Cardiac septum (tissue), 1 donor: ENCODE measurements at places on chromosomes 3 and 15. TPM values are rescaled to one million over a fixed set of nuclear protein-coding genes. Genes with fewer than 3 reads are reported as not detected.

- no peak for DNase-seq
Observed at GRCh38 chr3:156735471-156735870, 61.1 kb downstream of the TIPARP start.

CNTN4 gene
- 2.8 TPM for total RNA-seq

DNA sequence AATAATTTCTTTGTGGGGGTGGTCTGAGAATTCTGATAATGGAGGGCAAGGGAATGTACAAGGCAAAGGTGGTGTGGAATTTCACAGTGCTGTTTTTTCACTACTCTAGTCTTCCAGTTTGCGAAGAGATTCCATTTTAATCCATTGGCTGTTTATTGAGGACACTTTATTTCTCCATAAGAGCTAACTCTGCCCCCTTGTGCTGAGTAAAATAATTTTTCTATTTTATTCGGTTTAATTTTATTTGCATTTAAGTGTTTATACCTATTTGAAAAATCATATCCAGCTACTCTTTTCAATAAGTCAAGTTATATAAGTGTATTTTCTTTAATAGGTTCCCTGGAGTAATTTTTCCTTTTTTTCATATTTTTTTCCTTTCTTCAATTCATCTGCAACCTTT lies 840.1 kb downstream of the TUSC7 start:
- no peak for DNase-seq

- no peak for DNase-seq
Observed at GRCh38 chr3:180062771-180063170, 26.0 kb upstream of the PEX5L start.

IL5RA gene
- 0.40 TPM for total RNA-seq

FAIM gene
- 3.5 TPM for total RNA-seq

DNA sequence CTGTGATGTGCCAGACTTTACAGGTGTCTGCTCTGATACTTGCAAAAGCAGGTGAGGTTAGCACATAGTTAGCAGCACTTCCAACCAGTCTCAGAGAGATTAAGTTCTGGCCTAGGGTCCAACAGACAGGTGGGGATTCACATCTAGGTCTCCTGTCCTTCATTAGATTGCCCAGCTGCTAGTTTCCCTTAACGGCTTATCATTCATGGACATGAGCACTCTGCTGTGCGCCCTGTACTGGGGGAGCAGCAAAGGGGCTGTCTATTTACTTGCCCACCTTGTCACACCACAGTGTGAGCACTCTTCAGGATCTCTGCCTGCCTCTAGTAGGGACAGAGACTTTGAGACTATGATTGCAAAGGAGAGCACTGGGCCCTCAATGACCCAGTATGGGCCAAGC lies 8.7 kb downstream of the SPSB4 start:
- no peak for DNase-seq

SPTSSB gene
- 0.51 TPM for total RNA-seq

GRCh38 chr3:56157693-56158362 lies 310.4 kb downstream of the ERC2 start:
- DNase-seq: no peak

DNA sequence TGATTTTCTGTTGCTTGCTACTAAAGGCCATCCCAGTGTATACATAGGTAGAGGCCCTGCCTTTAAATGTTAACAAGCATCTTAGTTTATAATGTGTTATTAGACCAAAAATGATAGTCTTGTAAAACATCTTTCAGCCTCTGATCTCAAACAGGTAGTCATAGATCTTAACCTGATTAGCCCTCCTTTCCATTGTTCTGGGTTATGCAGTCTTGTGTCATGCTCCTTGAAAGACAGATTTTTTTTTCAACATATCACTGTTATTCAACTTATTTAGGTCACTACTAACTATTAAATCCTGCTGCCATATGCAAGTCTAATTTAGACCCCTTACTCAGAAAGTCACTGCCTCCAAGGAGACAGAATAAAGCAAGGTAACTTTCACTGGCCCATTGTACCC lies 19.1 kb upstream of the CLDN16 start:
- no peak for DNase-seq

MYH15 gene
- total RNA-seq: 0.54 TPM

GRCh38 chr15:70094690-70095311 lies 2.9 kb downstream of the TLE3 start:
- no peak for DNase-seq

- no peak for DNase-seq
Observed at GRCh38 chr3:66473692-66474091, 27.1 kb downstream of the LRIG1 start.

ABTB1 gene
- total RNA-seq: 25.5 TPM

- DNase-seq: no peak
Observed at GRCh38 chr3:154953538-154953937, 126.6 kb upstream of the MME start.

DNA sequence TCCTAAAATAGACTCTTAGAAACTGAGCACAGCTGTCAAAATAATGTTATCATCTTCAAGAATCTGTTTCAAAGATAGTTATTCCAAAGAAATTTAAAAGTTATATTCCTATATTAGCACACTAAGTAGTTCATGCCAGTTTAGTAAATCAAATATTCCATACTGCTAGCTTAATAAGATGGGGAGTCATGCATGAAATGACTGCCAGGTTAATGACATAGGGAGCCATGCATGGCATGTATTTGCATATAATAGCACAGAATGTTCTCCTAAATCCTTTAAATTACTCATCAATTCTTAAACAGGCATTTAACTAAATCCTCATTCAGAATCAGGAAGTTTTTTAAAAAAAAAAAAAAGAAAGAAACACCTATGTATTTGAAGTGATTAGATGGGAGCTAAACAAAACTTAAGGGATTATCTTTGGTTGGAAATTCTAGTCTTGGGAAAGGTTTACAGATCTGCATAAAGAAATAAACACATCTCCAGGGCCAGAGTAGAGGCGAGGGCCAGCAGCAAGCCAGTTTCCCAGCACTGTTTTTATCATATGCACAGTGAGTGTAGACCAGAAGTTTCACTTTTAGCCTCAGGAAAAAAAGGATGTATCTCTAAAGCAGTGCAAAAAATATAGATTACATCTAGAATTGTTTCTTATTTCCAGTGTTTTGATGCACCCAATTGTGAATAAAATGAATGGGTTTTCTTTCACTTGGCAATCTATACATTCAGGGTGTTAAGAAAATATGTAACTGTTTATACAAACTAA lies 366.4 kb upstream of the AGTR1 start:
- no peak for DNase-seq

DNA sequence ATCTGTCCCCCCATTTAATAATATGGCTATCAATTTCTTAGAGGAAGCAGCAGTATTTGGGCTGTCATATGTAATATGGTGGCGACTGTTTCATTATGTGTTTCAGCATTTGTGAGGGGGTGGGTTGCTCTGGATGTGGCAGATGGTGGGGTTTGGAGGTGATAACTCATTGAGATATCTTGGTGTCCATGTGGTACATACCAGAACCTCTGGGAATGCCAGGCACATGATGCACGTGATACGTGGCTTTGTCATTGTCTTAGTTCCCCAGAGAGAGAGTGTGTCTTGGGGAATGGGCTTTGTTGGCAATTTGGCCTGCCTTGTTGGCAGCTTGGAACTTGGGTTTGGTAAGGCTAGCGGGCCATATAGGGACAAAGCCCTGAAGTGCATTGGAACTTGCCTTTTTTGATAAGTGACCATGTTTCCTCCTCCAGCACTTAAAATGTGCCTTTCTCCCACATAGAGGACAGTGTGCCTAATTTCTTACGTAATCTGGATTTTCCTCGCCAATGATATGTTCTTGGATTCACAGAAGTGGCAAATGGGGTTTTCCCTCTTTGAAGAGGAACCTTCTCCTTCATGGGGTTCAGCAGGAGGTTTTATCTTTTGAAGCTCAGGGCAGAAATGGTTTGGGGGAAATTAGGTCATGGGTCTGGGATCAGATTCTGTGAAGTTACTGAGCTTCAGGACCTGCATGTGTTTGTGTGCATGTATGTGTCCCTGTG lies 79.5 kb downstream of the DNASE1L3 start:
- no peak for DNase-seq

TMEM207 gene
- total RNA-seq: not detected

GRCh38 chr3:85483986-85484385 lies 525.2 kb downstream of the CADM2 start:
- no peak for DNase-seq

GRCh38 chr15:93983526-93983925 lies 247.8 kb upstream of the MCTP2 start:
- no peak for DNase-seq

LMLN gene
- 10.1 TPM for total RNA-seq

LRRC49 gene
- total RNA-seq: 83.2 TPM

- DNase-seq: no peak
Observed at GRCh38 chr15:81097890-81098280, 36.2 kb upstream of the CFAP161 start.

LRIG1 gene
- 77.1 TPM for total RNA-seq

- no peak for DNase-seq
Observed at GRCh38 chr15:99172989-99173388, 68.1 kb downstream of the SYNM start.

DNA sequence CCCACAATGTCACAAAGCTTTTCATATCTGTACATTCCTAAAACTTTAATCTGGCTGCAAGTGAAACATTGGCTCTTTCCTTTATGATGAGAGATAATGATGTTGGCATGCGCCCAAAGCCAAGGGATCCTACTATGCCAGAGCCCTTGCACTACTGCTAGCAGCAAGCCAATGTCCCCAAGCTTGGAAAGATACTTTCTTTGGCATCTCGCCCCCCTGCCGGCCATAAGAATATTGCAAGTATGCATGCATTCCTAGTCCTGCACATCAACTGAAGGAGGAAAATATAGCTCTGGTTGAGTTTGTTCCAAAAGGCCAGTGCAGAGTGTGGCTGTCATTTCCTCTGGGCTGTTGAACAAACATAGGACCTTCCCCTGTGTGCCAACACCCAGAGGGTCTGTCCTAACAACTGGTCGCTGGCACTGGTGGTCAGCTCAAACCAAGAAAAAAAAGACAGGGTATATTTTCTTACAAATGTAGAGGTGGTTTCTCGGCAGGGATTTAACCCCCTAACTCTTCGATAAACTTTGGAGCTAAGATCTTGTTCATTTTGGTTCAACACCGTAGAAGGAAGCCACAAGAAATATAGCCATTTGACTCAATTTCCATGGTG lies 120.9 kb upstream of the ZBED2 start:
- no peak for DNase-seq

GRCh38 chr3:126052196-126053058 lies 31.5 kb downstream of the SLC41A3 start:
- DNase-seq: no peak

DNA sequence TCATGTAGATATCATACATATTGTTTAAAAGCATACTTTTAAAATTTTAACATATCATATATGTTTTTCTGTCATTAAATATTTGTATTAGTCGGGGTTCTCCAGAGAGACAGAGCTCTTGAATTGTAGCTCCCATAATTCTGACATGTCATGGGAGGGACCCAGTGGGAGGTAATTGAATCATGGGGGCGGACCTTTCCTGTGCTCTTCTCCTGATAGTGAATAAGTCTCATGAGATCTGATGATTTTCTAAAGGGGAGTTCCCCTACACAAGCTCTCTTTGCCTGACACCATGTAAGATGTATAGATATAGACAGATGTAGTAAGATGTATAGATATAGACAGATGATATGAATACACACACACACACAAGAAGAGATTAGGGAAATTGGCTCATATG lies 161.2 kb upstream of the ABI3BP start:
- DNase-seq: no peak

GRCh38 chr15:58396181-58396580 lies 35.6 kb upstream of the LIPC start:
- DNase-seq: no peak

CALML4 gene
- 1.6 TPM for total RNA-seq

GRCh38 chr15:48915861-48916260 lies 37.9 kb downstream of the EID1 start:
- no peak for DNase-seq

DNA sequence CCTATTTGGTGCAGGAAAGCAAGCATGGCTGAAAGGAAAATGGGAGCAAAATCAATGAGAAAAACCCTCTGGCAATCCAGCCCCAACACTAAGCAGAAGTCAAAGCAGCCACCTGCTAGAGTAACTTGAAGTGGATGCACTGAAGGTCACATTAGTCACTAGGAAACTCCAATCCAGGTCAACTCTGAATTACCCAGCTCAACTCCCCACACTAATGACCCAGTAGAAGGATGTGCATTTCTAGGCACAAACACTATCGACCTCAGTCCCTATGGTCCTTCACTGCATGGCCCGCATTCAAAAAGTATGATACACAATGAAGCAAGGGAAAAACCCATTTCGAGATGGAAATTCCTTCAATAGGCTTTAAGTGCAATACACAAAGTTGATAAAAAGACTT lies 80.6 kb downstream of the RAD18 start:
- no peak for DNase-seq

GPR27 gene
- 8.3 TPM for total RNA-seq

TERC gene
- total RNA-seq: 0.86 TPM

DNA sequence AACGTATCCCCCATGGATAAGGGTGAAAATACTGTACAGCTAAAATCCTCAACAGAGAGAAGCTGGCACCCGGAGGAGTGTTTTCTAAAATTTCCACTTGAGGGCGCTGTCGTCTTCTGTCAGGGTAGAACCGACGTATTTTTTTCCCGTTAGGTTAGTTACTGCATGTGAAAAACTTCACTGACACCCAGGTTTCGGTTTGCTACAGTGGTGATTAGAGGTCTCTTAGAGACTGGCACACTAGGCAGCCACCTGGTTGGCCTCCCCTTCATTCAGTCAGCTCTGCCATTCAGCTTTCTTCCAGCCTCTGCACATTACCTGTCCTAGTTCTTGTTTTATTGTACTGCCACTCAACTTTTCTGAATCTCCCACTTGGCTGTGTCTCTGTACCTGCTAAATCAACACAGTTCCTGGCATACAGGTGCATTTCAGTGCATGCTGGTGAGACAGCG lies 18.4 kb downstream of the CCK start:
- no peak for DNase-seq

TM4SF18 gene
- total RNA-seq: 4.1 TPM

DNA sequence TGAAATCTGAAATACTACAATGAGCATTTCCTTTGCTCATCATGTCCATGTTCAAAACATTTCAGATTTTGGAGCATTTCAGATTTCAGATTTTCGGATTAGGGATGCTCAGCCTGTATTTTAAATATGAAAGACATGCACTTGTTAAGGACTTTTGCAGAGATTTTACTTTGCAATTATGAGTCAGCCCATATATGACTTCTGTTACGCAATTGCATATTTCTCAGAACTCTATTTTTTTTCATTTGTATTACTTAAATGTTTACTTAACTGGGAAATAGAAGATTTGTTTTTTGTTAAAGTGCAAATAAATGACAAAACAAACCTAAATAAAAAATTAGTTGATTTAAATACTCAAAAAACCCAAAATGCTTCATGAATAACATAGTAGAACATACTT lies 376.2 kb downstream of the ZBTB20 start:
- DNase-seq: no peak

SAMMSON gene
- 0.27 TPM for total RNA-seq

GRCh38 chr3:148455098-148455497 lies 242.6 kb upstream of the AGTR1 start:
- DNase-seq: no peak
